Pancreas (tissue), 10 donors: ENCODE measurements at places on chromosomes 13 and 19.

GRCh38 chr13:41597348-41598041 lies 140.1 kb downstream of the RGCC start:
- DNase-seq, result no peak

DNA sequence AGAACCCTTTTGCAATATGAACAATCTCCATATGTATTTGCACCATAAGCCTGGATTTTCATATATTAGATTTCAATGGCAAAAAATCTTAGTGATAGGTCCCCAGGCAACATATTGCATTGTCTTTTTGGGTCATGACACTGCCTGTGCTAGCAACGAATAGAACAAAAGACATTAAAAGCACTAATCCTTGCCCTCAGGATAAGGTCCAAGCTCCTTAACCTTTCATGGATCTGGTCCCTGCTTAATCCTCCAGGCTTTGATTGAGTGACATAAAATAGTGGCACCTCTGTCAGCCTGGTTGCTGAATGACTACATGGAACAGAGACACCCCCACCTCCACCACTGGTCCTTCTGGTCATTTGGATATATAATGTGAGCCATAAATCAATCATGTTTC lies 134.4 kb downstream of the RBM26 start:
- no peak for DNase-seq

- DNase-seq, result no peak
Measured at GRCh38 chr13:39345982-39346381, 257.0 kb downstream of the LHFPL6 start.

- peak; percentile 94 for DNase-seq
Measured at GRCh38 chr13:113970810-113971470, 2.9 kb downstream of the C13orf46 start.

GRCh38 chr13:73703606-73704005 lies 430.6 kb downstream of the KLF12 start:
- no peak for DNase-seq

GRCh38 chr19:31408460-31409124 lies 59.4 kb upstream of the TSHZ3 start:
- DNase-seq, result no peak

GRCh38 chr19:31377736-31378135 lies 28.5 kb upstream of the TSHZ3 start:
- no peak for DNase-seq

GRCh38 chr13:51689663-51689996 lies 105.4 kb downstream of the WDFY2 start:
- DNase-seq, result no peak

DNA sequence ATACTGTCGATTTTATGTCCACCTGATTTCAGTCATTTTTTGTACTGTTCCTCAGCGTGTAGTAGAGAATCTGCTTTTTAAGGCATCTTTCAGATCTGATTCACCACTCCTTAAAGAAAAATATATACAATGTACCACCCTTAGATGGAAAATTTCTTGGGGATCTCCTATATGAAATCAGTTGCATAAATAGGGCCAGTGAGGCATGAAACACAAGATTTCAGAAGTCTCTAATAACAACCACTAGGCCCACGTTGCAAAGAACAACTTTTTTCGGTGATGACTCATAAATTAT lies 1.4 kb downstream of the USP12 start:
- no peak for DNase-seq

- no peak for DNase-seq
Measured at GRCh38 chr13:99131410-99131809, 69.2 kb upstream of the UBAC2 start.

- peak; percentile 88 for DNase-seq
Measured at GRCh38 chr19:49150106-49150943, 4.9 kb downstream of the HRC start.

DNA sequence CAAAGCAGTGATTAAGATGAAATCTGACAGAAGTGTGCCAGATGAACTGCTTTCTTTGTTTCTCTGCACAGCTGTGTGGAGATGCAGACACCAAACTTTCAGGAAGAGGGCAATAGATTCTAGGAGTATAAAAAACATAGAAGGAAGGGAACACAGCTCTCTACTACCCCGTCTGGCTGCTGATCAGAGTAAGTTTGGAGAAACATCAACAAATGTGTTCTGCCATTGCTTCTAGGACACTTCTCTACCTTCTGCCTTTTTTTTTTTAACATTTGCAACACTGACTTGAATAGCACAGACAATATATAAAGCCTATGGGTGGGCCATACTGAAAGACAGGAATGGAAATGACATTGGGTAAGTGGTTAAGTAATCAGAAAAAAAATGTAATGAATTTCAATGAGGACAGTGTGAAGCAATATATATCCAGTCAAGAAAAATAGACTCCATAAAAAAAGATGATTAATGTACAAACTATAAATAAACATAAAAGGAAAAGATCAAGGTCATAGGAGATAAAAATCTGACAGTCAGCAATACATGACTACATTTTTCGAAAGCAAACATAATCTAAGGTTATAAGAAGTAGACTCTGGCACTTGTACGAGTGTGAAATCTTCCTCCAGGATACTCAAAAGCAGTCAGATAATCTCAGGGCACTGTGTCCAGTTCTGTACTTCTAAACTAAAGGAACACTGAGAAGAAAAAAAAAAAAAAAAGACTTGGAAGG lies 21.4 kb downstream of the NUFIP1 start:
- DNase-seq, result no peak

- no peak for DNase-seq
Measured at GRCh38 chr13:113041896-113042295, 63.7 kb upstream of the F7 start.

DNA sequence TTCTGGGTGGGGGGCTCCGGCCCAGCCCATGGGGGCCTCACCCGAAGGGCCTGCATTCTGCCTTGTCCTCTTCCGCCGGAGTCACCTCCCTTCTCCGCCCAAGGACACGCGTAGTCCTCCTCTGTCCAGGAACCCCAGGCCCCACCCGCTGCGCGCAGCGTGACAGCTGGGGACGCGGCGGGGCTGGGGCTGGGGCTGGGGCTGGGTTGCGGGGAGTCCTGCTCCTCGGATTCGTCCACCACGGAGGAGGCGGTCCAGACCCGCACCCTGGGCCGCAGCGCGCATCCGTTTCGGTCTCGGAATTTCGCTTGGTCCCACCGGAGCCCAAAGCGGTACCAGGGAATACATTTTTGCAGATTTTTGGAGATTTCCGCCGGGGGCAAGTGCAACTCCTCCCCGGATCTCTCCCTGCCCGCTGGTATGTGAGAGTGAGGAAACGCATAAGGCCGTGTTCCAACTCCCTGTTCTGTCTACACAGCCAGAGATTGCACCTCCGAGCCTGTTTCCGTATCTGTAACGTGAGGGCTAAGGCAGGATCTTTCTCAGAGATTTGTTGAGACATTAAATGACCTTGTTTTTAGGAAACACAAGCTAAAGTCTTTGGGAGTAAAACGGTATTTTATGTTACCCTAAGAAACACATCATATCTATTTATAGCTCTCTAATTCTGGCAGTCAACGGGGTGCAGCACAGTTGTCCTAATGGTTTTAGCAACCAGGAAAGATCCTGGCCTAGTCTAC lies at the start of gene COX7A1:
TSS of gene COX7A1 (minus strand) at position 96 of the 740 bp plus-strand sequence. CDS start at position 56, 40 bp downstream.
- DNase-seq, result peak; percentile 49

- DNase-seq, result no peak
Measured at GRCh38 chr13:97537110-97537509, 103.1 kb downstream of the RAP2A start.

- peak; percentile 75 for DNase-seq
Measured at GRCh38 chr19:41753159-41753558, 2.2 kb upstream of the CEACAM6 start.

GRCh38 chr13:25645681-25646080 lies 273.9 kb downstream of the ATP8A2 start:
- DNase-seq, result no peak

GRCh38 chr13:40439928-40440327 lies 226.5 kb downstream of the FOXO1 start:
- no peak for DNase-seq

DNA sequence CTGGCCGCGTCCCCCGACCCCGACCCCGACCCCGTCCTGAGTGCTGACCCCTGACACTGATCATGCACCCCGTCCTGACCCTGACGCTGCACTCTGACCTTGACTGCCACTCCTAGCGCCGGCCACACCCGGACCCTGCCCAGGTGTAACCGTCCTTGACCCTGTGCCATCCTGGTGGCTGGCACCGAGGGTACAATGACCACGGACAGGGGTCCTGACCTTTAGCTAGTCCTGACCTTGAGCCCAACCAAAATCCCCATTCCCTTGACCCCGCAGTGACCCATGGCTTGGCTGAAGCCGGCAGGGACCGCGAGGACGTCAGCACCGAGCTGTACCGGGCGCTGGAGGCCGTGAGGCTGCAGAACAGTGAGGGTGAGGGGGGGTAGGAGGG lies 25.9 kb downstream of the CLEC4M start:
- no peak for DNase-seq

GRCh38 chr13:34933349-34933748 lies 8.7 kb upstream of the NBEA start:
- DNase-seq, result no peak

GRCh38 chr19:19214159-19214490 lies 2.4 kb downstream of the NCAN start:
- DNase-seq, result no peak

DNA sequence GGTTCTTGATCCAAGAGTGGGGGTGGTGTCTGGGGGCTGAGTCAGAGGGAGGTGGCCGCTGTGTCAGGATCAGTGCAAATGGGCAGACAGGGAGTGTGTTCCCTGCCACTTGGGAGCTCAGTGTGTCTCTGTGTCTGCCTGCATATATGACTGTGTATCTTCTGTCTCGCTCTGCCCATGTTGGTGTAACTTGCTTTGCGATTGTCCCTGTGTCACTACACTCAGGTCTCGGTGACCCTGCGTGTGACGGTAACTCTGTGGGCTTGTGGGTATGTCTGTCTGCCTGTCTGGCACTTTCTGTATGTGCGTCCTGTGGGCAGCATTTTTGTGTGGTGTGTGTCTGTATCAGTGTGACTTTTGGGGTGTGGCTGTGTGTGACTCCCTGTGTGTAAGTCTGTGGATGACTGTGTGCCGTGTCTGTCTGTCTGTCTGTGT lies 8.2 kb upstream of the ERFL start:
- DNase-seq, result no peak

DNA sequence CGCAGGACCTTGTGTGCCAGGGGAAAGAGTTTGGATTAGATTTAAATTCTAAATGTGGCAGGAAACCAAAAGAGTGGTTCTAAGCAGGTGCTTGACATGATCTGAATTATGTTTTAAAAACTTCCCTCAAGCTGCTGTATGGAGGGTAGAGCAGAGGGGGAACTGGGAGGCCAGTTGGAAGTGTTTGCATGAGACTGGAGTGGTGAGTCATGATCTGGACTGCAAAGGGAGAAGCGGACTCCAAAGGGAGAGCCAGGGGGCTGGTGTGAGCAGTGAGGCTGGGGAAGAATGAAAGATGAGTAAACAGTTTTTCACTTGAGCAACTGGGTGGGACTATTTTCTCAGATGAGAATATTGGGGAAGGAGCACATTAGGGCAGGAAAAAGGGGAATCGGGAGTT lies 206.1 kb downstream of the DNAJC15 start:
- DNase-seq, result no peak

GRCh38 chr13:52845334-52845761 lies 3.1 kb downstream of the PCDH8 start:
- no peak for DNase-seq

DNA sequence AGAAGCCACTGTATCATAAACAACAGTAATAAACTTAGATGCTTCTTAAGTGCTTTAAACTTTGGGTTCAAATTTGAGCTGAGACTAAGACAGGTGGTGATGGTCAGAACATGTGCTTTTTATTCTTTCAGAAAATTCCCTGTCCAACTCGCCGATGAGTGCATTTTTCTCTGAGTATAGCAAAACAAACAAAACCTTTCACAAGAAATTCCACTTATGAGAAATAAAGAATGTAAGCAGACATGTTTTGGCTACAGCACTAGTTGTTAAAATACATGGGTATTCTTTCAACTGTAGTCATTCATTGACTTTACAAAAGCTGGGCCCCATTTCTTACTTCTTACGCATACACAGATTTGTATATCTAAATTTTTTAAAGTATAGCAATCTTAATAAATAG lies 125.6 kb downstream of the SPRY2 start:
- no peak for DNase-seq

- DNase-seq, result no peak
Measured at GRCh38 chr13:53250272-53250875, 221.8 kb downstream of the OLFM4 start.

DNA sequence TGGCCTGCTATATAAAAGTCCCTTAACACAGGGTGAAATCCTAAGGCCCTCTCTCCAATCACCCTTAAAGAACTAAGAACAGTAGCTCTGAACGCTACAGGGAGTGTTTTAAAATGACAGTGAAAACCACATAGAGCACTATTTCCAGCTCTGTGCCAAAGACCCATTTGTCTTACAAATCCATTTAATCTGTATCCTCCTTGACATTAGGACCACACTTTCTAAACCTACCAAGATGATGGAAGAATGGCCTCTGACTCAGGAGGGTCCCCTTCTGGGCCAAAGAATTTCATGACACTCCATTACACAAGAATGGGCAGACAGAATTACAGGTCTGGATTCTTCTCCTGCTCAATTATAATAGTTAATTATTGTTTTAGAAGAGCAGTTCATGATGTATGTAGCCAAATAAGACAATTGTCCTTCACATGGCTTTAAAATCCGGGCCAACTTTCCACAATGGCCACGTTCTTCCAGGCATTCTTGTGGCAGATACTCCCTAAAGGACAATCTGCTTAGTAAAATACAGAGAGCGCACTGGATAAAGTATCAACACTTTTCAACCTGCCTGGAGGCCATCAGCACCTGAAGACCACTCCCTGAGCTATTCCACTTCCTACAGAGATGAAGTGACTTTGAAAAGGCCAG lies 61.0 kb downstream of the STK24 start:
- DNase-seq, result no peak

DNA sequence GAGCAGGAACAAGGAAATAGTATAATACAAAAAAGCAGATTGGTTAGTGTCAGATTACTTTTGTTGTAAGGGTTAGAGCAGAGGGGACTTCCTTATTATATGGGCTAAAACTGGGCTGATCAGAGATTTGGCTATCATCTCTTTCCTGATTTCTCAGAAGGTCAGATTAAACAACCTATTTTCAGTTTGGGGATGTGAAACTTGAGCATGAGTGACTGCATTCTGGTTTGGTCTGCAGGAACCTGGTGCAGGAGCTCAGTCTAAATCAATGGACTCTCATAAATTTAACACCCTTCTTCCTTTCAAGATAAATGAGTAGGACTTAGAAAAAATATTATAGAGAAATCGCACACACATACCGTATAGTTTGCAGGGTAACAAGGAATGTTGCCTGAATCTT lies 12.9 kb upstream of the RFXAP start:
- no peak for DNase-seq

- DNase-seq, result peak; percentile 94
Measured at GRCh38 chr19:46856062-46857022, 4.5 kb upstream of the ARHGAP35 start.

- DNase-seq, result peak; percentile 66
Measured at GRCh38 chr19:9936326-9937000, at the start of gene OLFM2. TSS of gene OLFM2 (minus strand) at chr19:9936515. CDS start at chr19:9936366, 149 bp downstream.

- DNase-seq, result no peak
Measured at GRCh38 chr19:36638862-36639510, 27.7 kb downstream of the ZNF461 start.

DNA sequence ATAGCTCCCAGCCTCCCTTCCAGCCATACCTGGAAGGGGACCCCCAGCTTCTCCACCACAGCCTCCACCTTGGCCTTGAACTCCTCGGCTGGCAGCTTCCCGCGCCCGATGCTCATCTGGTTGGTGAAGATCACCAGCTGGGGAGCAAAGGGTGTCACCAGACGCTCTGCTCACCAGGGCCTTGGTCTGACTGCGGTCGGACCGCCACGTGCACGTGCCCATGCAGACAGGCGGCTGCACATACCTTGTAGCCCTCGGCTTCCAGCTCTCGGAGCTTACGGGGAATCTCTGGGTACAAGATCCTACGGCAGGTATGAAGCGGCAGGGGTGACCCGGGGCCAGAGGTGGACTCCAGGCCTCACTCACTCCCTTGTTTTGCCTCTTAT lies 3.4 kb downstream of the PNKP start:
- DNase-seq, result no peak
